ENCODE measurements at places on chromosomes 4 and X.

DNA sequence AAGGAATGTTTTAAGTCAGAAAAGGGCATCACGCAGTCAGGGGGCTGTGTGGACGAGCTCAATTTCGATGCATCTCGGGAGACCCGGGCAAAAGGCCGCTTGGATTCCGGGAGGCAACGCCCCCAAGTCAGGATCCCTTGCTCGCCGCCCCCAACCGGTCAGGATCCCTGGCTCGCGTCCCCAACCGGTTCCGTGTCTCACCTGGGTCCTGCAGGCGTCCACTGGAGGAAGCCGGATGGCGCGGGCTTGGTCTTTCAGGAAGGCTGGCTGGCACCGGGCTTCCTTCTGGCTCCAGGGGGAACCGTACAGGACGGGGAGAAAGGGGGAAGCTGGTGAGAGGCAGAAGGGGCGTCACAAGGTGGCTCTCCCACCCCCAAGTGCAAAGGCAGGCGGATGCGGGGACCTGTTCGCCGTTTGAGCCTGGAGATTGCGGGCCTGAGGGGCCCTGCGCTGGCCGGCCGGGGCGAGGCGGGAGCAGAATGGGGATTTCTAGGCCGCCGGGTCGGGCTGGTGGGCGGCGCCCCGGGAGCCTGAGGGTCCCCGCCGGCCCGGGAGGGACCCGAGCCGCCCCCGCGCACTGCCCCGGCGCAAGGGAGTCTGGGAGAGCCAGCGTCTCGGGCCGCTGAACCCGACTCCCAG, 84.7 kb downstream of the HPRT1 start:
- DNase-seq: peak; percentile 61

GRCh38 chr4:149549911-149550310, 265.7 kb downstream of the IQCM start:
- DNase-seq: no peak

GRCh38 chrX:72409993-72410392, 104.3 kb upstream of the CITED1 start:
- no peak for DNase-seq

- DNase-seq: no peak
Measured at GRCh38 chrX:44451056-44451455, 91.6 kb downstream of the FUNDC1 start.

- DNase-seq: no peak
Measured at GRCh38 chr4:115515366-115515765, 401.9 kb upstream of the NDST4 start.

GRCh38 chr4:47349326-47349725, 114.2 kb downstream of the COMMD8 start:
- no peak for DNase-seq

GRCh38 chr4:52755426-52755825, 4.2 kb upstream of the ERVMER34-1 start:
- no peak for DNase-seq

DNA sequence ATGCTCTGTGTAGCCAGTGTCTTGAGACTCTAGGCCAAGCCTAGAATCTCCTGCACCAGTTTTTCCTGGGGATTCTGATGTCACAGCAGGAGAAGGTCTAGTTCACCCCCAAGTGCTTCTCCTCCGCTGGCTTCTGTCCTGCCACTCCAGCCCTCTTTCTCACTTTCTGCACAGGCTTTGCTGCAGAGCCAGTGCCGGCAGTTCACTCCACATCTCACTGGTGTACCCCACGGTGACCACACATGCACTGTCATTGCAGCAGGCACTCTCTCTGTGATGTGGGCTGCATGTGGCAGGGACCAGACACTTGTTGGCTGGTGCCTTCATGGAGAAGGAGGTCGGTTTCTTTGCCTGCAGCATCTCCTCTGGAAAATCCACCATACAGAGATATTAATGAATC, 643.8 kb upstream of the GALNTL6 start:
- DNase-seq: no peak

DNA sequence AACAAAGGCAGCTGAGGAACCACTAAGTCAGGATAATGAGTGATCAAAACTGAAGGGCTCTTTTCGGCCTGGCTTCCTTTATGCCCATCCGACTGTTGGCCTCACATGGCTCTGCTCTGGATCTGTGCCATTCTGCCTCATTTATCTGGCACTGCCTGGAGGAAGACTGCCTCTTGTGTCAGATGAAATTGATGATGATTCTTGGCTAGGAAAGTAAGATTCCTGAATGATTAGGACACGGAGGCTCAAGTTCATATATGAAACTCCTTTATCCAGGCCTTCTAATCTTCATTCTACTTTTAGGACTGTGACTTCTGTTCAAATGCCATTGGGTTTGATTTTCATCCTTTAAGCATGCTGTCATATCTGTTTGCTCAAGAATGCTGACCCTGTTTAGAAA, 475.4 kb upstream of the RPS6KA3 start:
- DNase-seq: no peak

- DNase-seq: no peak
Measured at GRCh38 chr4:150006197-150006596, 72.0 kb upstream of the DCLK2 start.

DNA sequence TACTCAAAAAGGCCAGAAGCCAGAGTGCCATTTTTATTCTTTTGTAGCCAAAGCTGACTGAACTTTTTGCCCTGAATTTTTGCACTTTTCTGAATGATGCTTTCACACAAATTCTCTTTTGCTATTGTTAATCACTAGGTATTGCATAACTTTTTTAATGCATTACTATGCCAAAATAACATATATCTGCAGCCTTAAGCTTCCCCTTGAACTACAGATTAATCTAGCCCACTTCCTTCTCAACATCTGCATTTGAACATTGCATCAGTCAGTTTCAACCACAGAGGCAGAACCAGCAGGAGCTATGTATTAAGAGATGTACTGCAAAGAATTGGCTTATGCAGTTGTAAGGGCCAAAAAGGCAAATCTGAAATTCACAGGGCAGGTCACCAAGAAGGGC, 197.6 kb upstream of the GYPA start:
- DNase-seq: no peak

- DNase-seq: no peak
Measured at GRCh38 chrX:129262912-129263311, 260.4 kb downstream of the SMARCA1 start.
